8988T (cell line): ENCODE measurements at places on chromosomes 2 and 18.

DNA sequence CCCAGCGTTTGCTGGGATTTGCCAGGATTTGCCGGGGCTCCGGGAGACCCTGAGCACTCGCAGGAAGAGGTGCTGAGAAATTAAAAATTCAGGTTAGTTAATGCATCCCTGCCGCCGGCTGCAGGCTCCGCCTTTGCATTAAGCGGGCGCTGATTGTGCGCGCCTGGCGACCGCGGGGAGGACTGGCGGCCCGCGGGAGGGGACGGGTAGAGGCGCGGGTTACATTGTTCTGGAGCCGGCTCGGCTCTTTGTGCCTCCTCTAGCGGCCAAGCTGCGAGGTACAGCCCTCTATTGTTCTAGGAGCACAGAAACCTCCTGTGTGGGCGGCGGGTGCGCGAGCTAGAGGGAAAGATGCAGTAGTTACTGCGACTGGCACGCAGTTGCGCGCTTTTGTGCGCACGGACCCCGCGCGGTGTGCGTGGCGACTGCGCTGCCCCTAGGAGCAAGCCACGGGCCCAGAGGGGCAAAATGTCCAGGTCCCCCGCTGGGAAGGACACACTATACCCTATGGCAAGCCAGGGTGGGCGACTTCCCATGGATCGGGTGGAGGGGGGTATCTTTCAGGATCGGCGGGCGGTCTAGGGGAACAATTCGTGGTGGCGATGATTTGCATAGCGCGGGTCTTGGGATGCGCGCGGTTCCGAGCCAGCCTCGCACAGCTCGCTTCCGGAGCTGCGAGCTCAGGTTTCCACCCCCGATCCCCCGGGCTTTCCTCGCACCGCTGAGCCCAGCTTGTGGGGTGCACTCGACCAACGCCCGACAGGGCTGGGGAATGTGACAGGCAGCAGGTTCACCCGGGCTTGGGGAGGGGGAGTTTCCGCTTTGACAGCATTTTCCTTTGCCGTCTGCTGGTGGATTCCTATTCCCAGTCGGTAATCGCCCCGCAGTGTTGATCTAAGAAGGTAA lies 2.8 kb downstream of the ONECUT2 start:
- peak; percentile 67 for DNase-seq

DNA sequence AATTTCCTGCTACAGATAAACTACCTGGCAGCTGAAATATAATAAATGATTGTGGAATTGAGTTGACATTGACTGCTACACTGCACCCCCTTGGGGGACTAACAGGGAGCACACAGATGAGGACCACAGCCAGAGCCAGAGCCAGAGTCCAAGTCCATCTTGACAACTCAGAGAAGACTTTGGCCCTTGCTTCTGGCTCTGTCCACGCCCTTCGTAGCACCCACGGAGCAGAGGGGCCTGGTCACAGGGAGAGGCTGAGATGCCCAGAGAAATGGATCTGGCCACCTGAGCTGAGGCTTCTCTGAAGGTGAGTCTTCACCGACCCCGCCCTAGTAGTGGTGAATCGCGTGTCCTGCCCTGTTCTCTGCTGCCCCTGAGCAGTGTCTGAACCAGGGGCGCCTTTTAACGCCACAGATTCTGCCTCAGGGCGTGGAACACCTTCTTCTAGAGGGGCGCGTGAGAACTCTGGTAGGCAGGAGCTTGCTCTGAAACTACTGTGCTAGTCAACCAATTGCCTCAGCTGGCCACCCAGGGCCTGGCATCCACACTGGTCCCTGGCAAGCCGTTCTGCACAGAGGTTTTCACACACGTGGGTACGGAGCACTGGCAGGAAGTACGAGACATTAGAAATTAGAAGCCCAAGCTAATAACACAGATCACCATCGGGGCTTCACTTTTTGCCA lies 35.7 kb upstream of the MAT2A start:
- no peak for DNase-seq

DNA sequence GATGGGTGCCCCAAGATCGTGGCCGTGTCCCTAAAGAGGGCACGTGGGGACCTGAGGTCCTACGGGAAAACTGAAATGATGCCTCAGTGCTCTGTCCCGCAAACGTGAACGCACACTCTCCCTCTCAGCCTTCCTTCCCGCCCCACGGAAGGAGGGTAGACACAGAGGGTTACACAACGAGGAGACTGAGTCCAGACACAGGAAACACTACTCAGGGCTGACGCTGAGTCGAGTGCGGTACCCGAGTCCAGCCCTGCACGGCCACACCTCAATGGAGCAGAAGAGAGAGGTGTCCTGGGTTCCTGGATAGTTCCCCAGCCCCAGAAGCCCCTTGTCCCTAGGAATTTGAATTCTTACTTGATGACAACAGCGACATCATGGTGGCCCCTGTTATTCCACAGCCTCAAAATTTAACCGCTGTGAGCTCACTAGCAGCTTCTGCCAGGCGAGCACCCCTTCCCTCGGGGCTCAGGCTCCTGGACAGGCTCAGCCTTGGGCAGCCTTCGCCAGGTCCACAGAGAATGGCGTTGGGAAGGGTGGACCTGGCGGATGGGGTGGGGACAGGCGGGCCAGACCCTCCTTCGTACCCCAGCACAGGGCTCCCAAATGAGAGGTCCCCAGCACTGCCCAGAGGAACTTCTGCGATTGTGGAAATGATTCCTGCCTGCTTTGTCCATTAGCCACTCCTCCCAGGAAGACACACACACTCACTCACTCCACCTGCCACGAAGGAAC lies 980 bp upstream of the RNPEPL1 start:
- no peak for DNase-seq

DNA sequence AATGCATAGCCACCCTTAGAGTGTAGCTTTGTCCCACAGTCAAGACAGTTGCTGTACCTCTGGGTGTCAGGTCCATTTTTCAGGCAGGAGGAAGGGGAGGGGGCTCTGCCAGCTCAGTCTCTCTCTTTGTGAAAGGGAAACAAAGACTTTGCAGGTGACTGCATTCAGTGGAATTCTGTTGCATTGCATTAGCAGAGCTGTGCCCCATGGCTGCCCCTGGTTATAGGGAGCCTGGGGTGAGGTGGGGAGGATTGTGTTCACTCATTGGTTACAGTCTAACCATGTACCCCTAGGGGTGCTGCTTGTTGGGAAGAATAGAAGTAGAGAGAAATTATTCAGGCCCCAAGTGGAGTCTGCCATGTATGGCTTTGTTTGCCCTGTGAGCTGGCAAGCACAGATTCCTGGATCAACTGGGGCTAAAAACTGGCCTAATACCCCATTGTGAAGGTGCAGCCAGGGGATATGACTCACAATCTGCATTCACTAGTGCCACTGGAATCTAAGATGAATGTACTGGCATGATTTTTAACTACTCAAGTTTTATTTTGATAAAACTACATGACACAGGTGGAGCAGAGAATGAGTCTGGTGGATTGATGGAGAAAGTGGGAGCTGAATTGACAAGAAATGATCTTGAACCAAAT lies 118.4 kb downstream of the SH3BP4 start:
- no peak for DNase-seq

GRCh38 chr2:240112914-240113690 lies 23.0 kb downstream of the COPS9 start:
- DNase-seq = no peak

- no peak for DNase-seq
Measured at GRCh38 chr2:98744595-98744994, 13.7 kb upstream of the MGAT4A start.

GRCh38 chr2:144578099-144578498 lies 58.2 kb upstream of the ZEB2 start:
- DNase-seq = no peak

DNA sequence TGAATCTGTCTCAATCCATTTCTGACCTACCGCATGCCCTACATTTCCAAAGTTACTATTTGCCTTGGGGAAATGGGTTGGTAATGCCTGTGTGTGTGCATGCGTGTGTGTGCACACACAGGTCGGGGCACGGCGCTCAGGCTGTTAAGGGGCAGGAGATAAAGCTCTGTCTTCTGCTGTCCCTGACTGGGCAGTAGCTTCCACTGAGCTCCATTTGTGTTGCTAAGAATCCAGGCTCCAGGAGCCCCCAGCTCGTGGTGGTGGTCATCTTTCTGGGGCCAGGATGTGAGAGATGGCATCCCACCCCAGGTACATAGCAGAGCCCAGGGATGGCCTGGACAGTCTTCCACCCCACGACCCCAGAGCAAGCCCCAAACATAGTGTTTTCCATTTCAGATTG lies 66.7 kb upstream of the HS6ST1 start:
- DNase-seq = no peak

GRCh38 chr2:168495524-168495923 lies 39.5 kb downstream of the CERS6 start:
- DNase-seq = no peak

DNA sequence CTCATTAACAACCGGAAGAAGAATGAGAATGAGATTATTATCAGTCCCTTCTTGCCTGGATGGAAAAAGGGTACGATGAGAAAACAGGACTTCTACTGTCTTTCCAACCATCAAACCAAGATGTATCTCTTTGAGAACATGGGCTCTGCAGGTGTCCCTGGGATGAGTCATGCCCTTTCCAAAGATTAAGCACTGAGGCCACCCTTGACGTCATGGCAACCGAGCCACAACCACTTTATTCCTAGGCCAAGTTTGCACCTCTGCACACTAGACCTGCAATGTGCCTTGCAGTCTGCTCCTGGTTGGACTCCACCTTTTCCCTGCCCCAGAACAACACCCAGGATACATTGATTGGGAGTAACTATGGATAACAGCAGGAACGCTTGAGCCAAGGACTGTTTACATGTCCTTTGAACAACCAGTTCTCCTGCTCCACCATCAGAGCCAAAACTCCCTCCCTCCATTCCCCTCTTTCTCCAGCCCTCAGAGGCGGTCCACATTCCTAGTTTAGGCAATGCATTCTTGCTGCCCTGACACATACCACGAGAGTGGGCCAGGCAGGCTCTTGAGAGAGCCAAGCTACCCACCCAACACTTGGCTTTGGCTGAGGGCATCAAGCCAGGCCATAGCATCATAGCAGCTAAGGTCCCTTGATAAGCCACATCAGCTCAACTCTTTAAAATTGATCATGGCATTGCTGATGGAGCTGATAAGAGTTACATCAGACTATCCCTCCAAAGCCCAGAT lies 310.7 kb downstream of the TNS1 start:
- DNase-seq = no peak

GRCh38 chr2:219612577-219613286 lies 14.7 kb upstream of the SLC4A3 start:
- DNase-seq = no peak

GRCh38 chr2:17191223-17191622 lies 327.0 kb downstream of the RAD51AP2 start:
- no peak for DNase-seq

GRCh38 chr2:157497638-157498314 lies 53.9 kb upstream of the CYTIP start:
- no peak for DNase-seq

- DNase-seq = no peak
Measured at GRCh38 chr2:201882353-201883090, 76.2 kb downstream of the CDK15 start.

- no peak for DNase-seq
Measured at GRCh38 chr2:215880970-215881369, 132.4 kb downstream of the MREG start.

DNA sequence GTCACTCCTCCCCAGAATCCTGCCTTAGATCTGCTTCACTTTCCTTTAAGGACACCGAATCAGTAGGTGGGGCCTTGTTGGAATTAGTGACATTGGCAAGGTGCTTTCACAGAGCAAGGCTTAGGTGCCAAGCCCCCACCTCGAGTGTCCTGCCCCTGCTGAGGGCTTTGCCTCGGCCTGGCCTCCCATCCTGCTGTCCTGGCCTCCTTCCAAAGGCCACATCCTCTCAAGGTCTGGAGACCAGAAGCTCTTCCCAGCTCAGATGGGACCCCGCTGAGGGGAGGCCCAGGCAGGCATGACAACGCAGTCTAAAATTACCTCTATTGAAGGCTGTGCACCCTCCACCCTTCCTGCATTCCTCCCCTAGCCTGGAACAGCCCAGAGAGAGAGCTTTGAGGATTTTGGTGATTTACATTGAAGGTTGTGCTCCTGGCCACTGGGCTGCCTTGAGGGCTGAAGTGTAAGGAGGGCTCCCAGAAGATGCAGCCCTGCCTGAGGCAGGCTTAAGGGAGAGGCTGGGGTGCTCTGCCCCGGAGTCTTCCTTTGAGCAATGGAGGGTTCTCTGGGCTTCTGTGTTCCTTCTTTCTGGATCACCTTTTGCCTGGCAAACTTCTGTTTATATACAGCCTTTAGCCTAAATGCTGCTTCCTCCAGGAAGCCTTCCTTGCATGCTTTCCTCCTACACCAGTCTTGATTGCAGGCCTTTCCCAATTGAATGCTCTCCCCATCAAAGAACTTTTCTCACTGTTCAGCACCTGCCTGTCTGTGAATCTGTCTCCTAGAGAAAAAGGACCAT lies 154.4 kb downstream of the DDX1 start:
- no peak for DNase-seq

GRCh38 chr2:216557820-216558219 lies 59.2 kb downstream of the RPL37A start:
- no peak for DNase-seq

DNA sequence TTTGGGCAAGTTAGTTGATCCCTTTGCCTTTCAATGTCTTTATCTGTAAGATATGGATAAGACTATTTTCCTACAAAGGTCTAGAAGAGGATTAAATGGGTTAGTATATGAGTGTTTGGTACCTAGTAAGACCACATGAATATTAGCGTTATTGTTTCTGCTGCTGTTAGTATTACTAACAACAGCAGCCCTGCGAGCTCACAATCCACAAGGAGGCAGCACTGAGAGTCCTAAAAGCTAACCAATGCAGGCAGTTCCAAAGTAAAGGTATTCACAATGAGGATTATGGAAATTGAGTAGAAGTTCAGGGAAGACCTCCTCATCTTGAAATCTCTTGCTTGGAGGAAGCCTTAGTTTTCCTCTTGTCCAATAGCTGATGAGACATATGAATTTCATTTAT lies 248.9 kb downstream of the TDRD15 start:
- no peak for DNase-seq

DNA sequence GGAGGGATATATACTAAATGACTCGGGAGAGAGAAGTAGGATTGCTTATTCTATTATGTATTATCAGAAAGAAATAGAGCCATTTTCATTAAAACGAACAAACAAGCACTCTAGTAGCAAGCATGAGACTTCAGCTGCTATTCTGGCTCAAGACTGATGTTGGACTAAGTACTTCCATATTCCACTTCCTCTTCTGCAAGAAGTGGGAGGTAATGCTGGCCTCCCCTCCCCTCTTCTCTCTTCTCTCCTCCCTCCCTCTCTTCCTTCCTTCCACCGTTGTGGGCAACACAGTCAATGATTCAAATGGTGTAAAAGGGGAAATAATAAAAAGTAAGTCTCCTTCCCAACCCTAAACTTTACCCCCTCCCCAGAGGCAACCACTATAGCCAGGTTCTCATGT lies 62.6 kb downstream of the EMX1 start:
- no peak for DNase-seq
